GOT3 (cell line): ENCODE measurements at places on chromosomes 4 and X.

- DNase-seq: no peak
These were observed 114.6 kb upstream of the CBR4 start for GRCh38 chr4:169124661-169125060.

DNA sequence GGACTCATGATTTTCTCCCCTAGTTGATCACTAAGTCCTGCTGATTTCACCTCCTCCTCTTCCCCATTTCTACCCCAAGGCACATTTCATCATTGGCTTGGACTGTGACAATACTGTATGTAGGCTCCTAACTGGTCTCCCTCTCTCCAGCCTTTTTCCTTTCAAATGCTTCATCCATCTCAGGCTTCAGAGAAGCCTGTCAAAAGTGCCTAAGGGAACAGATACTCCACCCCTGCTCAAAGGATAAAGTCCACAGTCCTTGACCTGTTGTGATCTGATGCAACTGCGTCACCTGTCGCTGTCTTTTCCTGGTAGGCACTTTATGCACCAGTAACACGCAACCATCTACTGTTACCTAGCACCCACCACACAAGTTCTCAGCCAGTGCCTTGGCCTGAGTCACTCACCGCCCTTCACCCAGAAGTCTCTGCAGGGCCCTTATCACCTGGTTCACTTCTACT, 12.8 kb downstream of the SCARB2 start:
- no peak for DNase-seq

- DNase-seq: no peak
These were observed 96.1 kb downstream of the MAMLD1 start for GRCh38 chrX:150459196-150459595.

DNA sequence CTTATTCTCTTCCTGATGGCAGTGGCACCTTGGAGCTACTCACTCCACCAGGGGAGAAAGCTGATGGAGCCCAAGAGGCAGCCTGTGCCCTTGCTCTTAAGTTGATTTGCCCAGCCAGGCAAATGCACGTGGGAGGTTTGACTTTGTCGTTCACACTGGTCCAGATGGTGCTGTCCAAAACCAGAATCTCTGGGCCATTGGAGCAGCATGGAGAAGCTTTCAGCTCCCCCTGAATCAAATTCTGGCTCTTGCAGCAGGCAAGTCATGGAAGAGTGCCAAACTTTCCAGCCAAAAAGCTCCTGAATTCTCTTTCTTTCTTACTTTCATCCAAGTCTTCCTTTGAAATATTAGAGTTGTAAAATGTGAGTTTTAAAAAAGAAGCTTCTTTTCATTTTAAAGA, 970.4 kb downstream of the RPA4 start:
- DNase-seq: no peak

GRCh38 chr4:183636503-183636902, 22.5 kb downstream of the RWDD4 start:
- no peak for DNase-seq

DNA sequence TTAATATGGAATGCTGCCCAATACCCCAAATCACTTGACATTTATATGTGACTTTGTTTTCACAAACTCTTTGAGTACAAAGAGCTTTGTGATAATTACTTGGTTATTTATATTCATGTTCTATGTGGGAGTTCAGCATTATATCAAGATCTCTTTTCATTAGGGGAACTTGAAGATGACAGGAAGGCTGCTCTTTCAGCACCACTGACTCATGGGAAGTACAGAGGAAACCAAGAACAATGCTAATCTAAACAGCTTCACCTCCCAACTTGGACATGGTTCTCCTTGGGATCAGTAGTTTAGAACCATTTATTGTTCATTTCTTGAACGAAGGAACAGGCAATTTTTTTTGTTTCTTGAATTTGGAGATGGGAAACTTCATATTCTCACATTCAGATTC, 184.0 kb upstream of the AFF2 start:
- DNase-seq: no peak

- no peak for DNase-seq
These were observed 128.0 kb upstream of the NKX1-1 start for GRCh38 chr4:1534095-1534872.

- no peak for DNase-seq
These were observed 678 bp downstream of the BMP3 start for GRCh38 chr4:81030981-81031791.

- DNase-seq: no peak
These were observed 17.2 kb downstream of the FAM13A start for GRCh38 chr4:89039730-89040338.

DNA sequence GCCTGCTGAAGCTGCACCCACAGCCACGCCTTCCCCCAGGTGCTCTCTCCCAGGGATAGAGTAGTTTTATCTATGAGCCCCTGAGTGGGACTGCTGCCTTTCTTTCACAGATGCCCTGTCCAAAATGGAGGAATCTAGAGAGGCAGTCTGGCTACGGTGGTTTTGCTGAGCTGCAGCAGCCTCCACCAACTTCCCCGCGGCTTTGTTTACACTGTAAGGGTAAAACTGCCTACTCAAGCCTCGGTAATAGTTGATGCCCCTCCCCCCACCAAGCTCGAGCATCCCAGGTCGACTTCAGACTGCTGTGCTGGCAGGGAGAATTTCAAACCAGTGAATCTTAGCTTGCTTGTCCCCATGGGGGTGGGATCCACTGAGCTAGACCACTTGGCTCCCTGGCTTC, 84.5 kb downstream of the PRKG2 start:
- no peak for DNase-seq

DNA sequence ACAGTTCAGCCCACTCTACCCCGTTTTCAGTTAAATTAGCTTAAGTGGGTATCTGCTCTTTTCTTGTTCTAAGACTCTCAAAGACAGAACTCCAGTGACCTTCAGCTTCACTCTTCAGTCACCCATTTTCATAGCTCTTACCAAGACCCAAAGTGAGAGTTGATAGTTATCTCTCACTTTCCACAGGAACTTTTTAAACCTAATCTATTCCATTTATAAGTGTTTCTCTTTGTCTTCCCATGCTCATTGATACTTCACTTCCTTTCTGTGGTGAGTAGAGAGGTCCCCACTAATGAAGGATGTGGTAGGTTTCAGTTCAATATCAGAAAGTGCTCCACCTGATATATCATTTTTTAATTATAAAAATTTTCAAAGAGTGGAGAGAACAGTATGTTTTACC, 33.4 kb downstream of the COX18 start:
- no peak for DNase-seq

- DNase-seq: no peak
These were observed 126.0 kb downstream of the AFAP1 start for GRCh38 chr4:7813674-7814073.

DNA sequence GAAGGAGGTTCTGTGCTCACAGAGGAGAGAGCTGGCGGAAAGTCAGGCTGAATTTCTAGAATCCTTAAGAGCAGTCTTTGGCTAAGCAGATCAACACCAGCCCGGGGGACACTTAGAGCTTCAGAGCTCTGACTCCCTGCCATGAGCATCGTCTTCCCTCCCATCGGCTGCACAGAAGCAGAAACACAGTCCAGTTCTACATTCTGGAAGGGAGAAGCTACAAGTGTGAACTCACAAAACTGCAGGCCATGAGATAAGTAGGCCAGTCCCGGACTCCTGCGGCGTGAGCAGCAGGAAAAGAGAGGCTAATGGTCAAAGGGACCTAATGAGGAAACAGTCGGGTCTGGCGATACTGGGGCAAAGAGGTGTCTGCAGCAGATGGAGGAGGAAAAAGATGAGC, 211.5 kb downstream of the DHX15 start:
- no peak for DNase-seq

DNA sequence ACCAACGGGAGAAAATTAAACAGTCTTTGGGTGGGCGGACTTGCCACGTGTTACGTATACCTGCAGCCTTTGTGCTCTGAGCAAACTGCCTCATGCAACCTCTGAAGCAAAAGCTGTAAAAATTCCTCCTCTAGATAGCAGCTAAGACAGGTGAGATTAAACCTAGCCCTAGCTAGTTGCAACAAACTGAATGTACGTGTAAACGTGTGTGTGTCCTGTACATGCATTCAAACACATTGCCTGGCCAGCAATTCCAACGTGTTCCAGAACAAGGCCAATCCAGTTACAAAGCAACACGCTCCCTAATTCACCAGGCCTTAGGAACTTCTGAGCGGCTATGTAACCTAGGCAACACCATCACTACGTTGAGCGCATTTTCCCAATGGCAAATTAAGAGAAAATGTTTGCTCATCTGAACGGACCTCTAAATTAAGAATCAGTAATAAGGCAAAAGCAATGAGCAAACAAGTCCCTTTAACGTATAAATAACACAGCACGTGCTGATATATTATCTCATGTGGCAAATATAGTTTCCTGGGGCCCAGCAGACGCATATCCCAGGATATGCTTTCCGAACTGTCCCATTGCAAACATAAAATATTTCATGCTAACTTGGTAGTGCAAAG, 792 bp downstream of the PPID start:
- no peak for DNase-seq

DNA sequence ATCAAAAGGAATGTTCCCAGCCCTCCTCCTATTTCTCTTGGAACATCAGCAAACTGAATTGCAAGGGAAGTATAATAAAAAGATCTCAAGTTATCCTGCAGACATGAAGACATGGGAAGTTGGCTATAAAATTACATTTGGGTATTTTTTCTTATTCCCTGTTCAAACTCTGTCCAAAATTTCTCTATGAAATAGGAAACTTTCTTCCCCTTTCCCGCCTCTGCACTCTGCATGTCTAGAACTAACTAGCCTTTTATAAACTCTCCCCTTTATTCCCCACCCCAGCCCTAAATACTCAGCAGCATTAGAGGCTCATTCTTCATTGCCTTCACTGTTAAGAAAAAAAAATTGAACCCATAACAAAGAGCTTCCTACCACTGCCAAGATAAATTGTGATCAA, 126.7 kb upstream of the EDNRA start:
- no peak for DNase-seq

DNA sequence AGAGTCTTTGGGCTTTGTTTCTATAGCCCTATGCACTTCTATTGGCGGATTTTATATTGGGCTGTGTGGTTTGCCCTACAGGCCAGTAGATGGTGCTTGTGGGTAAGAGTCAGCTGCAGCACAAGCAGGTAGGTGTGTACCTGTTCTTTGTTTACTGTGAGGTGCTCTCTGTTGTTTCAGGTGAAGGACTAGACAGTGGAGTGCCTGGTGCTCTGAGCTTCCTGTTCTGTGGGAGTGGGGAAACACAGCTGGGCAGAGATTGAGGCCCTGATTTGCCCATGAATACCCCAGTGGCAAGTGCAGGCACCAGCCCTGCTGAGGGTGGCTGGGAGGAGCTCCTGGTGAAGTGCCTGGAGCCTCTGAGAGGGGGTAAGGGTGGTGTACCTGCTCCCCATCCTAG, 26.3 kb upstream of the UCP1 start:
- DNase-seq: no peak

DNA sequence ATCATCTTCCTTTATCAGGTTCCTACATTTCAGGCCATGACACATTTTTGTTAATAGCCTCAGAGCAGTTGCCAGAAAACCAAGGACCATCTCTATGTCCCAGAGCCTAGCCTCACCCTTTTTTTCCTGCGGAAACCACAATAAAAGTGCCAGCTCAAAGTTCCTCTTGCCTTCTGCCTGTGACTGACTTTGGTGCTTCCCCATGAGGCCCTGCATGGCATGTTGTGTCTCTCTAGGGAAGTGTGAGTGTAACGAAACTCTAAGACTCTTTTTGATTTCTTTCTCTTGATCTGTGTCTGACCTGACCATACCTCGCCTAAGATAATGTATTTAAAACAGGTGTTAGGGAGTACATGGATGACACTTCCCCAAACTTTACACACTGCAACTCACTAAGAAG, 642.3 kb upstream of the BOD1L1 start:
- no peak for DNase-seq

- DNase-seq: no peak
These were observed 540 bp upstream of the HADH start for GRCh38 chr4:107989162-107989536.

DNA sequence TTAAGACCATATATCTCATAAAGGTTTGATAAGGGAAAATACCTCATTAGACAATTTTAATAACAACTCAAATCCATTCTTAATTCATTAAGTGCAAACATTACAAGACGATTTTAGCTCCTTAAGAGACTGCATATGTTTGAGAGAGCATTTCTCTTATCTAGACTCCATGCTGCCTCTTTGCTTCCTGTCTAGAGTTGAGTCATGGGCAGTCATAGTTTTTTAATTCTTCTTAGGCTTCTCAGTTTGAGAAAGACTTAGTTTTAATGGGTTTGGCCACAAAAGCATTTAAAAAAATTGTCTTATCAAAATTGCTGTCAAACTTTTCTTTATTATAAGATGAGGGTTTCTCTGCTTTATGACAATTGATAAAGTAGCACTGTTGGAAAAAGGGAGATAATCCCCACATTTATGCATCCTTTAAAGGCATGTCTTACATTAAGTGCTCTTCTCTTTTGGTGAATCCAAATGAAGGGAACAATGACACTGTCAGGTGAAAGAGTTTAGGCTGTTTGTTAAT, 713.4 kb downstream of the PCDH18 start:
- DNase-seq: no peak

GRCh38 chr4:114659386-114660008, 60.9 kb downstream of the UGT8 start:
- no peak for DNase-seq

- DNase-seq: no peak
These were observed 145.9 kb downstream of the PCDH19 start for GRCh38 chrX:100264200-100264599.

DNA sequence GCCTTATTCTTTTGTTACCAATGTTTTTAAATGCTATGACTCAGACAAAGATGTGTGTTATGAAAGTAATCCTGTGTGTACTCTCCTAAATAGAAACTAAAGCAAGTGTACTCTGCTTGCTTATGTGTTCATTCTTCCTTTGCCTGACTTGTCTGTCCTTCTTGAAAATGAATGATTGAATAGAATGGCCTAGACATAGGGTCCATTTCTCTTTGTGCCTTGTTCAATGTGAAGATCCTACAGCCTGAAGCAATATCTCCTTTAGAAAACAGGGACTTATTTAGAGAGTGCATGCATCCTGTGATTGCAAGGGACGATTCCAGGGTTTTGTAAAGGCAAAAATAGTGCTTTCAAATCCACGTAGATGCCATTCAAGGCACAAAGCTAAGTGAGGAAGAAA, 343.6 kb upstream of the TACR3 start:
- no peak for DNase-seq

GRCh38 chrX:84956304-84956703, 47.4 kb upstream of the APOOL start:
- DNase-seq: no peak

- no peak for DNase-seq
These were observed 23.5 kb downstream of the INTS6L start for GRCh38 chrX:135543924-135544323.

- DNase-seq: no peak
These were observed 459.9 kb upstream of the AMOT start for GRCh38 chrX:113300580-113300979.

DNA sequence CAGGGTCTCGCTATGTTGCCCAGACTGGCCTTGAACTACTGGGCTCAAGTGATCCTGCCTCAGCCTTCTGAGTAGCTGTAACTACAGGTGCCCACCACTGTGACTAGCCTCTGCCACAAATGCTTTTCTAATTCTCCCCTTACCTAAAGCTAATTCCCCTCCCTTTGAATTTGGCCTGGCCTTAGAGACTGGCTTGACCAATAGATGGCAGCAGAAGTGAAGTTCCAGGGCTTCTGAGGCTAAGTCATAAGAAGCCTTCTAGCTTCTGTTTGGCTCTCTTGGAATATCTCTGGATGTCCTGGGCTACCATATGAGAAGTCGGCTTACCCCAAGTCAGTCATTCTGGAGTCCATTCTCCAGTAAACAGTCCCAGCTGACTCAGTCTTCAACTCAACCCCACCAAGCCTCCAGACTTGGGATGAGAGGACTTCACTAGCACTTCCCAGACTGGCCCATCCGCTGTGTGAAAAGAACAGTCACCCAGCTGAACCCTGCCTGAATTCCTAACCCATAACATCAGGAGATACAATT, 61.0 kb downstream of the HPRT1 start:
- DNase-seq: no peak
